ENCODE measurements at places on chromosomes 7 and 10.

- no peak for DNase-seq
Measured at GRCh38 chr7:29946428-29947186, 43.0 kb downstream of the SCRN1 start.

GRCh38 chr10:111179514-111179913 is 102.7 kb downstream of the ADRA2A start:
- no peak for DNase-seq

- DNase-seq: no peak
Measured at GRCh38 chr10:8444630-8445029, 390.1 kb downstream of the GATA3 start.

- no peak for DNase-seq
Measured at GRCh38 chr7:121214657-121215056, 114.1 kb upstream of the WNT16 start.

DNA sequence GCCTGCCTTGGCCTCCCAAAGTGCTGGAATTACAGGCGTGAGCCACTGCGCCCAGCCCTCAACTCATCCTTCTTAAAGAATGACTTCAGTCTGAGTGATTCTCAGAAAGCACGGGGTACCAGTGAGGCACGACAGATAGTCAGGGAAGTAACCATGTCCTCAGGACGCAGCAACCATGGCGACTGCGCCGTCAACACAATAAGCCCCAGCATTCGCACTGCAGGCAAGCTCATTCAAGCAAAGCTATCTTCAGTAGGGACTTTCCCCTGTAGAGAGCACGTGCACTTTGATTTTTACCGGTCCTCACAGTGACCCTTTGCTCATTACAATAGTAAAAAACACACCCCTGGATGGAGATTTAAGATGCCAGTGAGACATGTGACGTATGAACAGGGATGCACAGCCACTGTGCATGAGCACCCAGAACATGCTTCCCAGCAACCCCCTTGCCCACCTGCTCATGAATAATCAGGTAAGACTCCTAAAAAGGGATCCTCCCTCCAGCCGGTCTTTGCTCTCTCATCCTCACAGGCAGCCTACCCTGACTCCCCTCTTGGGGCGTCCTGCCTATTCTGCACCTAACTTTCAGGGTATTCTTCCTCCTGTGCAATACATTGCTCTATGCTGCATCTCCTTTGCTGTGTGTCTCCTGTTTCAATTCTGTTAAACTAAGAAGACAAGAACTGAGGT is 9.1 kb downstream of the WDR86 start:
- DNase-seq: no peak

DNA sequence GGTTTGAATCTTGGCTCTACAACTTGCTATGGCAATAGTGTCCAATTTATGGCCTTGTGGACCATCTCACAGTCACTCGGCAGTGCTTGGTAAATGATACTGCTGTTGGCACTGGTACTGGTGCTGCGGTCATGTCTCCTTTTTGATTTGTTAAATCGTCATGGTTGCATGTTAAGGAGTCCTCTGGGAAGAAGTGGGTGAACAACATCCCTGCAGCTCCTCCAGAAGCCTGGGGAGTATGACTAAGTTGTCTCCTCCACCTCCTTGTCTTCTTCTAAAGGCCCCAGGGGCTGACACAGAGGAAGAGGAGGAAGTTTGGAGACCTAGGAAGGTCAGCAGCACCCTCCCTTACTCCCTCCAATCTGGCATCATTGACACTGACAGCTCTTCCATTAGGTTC is 8.5 kb downstream of the ITPRIP start:
- no peak for DNase-seq

DNA sequence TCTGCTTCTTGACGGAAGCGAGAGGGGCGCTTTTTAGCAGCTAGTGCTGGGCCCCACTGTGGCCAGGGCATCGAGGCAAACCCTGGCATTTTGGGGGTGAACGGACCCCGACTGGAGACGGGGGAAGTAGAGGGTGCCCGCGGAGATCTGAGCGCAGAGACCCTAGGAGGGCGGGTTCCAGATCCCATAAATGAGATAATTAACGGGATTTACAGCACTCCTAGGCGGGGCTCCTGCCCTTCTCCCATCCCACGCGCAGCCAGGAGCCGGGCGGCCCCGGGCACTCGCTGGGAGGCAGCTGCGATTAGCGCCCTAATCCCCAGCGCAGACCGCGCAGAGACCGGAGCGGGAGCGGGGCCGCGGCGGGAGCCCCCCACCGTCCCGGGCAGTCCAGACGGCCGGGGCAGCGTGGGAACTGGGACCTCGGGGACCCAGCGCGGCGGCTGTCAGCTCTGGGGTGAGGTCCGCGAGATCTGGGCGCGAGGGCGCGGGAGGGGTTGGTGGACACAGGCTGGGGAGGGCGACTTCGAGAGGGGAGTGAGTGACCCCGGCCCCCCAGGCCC is 735 bp downstream of the JCAD start:
- DNase-seq: no peak

DNA sequence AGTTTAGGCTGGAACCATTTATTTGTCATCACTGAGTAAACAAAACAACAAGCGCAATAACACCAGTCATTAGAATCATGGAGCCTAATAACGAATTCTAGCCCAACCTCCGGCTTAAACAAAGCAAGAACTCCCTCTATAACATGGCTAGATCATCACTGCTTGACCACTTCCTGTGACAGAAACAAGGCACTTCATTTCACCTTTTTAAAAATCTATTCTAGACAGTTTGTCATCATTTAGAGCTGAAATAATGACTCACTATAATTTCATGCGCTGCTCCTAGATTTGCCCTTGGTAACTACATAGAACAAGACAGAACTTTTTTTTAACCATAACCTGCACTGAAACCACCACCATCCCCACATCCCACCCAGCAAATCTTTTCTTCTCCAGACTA is 81.3 kb downstream of the OSBPL3 start:
- no peak for DNase-seq

DNA sequence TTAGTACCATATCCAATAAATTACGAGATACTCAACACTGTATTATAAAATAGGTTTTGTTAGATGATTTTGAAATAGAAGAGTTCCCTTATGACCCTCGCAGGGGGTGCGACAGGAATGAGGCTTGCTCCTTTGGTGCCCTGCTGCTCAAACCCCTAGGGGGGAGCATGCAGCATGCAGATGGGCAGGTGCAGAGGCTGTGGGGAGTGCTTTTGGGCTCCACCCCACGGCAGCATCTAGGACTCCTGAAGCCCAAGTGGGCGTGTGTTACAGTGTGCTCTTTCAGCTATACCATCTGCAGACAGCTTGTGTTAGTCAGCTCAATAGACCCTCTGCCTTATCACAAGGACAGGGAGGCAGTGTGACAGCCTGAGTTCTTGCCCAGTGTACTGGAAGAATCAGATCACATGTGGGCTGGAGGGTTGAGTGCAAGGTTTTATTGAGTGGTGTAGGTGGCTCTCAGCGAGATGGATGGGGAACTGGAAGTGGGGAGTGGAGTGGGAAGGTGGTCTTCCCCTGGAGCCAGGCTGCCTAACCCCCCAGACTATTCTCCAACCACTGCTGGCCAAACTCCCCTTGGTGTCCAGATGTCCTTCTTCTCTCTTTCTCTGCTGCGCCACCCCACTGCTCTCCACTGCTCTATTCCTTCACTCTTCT is 3.1 kb upstream of the MRC1 start:
- no peak for DNase-seq

DNA sequence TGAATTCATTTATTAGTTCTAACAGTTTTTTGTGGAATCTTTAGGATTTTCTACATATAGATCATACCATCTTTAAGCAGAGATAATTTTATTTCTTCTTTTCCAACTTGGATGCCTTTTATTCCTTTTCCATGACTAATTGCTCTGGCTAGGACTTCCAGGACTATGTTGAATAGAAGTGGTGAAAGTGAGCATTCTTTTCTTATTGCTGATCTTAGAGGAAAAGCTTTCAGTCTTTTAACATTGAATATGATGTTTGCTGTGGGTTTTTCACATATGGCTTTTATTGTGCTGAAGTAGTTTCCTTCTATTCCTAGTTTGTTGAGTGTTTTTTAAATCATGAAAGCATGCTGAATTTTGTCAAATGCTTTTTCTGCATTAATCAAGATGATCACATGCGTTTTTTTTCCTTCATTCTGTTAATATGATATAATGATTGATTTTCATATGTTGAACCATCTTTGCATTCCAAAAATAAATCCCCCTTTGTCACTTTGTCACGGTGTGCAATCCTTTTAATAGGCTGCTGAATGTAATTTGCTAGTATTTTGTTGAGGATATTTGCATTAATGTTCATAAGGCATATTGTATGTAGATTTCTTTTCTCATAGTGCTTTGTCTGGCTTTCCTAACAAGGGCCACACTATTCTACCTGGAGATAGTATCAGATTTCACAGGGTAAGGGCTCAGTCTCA is 92.9 kb downstream of the ZNF467 start:
- no peak for DNase-seq

DNA sequence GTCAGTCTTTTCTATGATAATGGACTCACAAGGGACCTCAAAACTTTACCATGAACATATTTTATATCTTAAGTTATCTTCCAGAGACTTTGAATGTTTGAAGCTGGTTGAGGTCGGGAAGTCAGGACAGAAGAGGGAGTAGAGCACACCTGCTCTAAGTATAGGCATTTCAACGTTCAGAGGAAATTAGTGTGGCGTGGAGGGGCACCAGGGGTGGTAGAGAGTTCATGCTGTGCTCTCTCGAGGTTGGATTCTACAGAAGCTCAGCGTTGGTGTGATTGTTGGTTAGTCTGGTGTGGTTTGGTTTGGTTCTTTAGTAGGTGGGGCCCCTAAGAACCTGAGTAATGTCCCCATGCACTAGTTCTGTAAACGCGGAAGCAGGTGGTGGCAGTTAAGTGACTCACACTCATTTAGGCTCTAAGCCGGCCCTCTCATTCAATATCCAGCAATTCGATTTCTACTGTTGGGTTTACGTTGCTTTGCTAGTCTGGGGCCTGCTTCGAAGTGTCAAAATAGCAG is 19.8 kb downstream of the CNTNAP2 start:
- DNase-seq: no peak

- DNase-seq: no peak
Measured at GRCh38 chr10:23088609-23089008, 6.8 kb upstream of the MSRB2 start.

GRCh38 chr7:38186593-38187314 is 8.7 kb downstream of the STARD3NL start:
- DNase-seq: no peak

- DNase-seq: no peak
Measured at GRCh38 chr7:50974240-50974639, 191.5 kb upstream of the GRB10 start.

- no peak for DNase-seq
Measured at GRCh38 chr7:28276298-28276697, 95.7 kb upstream of the JAZF1 start.

DNA sequence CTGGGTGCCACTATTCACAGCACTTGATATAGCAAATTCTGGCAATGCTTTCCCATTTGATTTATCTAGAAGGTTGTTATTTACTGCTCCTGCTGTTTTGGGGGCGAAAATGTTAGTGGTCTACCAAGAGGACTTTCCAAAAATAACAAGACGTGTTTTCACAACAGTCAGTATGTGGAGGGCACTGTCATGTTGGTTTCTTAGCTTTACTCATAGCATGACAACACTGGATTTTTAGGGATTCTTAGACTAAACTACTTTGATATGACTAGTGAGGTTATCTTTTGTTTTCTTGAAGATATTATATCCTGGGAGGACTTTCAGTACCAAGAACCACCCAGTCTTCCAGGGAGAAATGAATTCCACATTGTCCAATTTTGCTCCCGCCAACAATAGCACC is 49.4 kb downstream of the NUDCD3 start:
- DNase-seq: no peak

GRCh38 chr10:114173603-114173920 is 441 bp downstream of the CCDC186 start:
- no peak for DNase-seq

- DNase-seq: no peak
Measured at GRCh38 chr7:50648570-50649169, 83.5 kb upstream of the DDC start.

DNA sequence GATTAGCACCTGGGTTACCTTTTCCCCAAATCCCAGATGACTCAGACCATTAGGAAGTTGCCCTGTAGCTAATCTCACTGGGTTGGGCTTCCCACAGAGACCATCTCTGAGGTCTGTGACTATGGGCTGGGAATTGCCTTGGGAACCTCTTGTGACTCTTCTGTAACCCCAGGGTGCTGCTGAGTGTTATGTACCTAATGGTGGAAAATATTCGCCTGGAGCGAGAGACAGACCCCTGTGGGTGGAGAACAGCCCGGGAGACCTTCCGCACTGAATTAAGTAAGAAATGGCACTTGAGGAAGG is 20.0 kb downstream of the STRIP2 start:
- no peak for DNase-seq

DNA sequence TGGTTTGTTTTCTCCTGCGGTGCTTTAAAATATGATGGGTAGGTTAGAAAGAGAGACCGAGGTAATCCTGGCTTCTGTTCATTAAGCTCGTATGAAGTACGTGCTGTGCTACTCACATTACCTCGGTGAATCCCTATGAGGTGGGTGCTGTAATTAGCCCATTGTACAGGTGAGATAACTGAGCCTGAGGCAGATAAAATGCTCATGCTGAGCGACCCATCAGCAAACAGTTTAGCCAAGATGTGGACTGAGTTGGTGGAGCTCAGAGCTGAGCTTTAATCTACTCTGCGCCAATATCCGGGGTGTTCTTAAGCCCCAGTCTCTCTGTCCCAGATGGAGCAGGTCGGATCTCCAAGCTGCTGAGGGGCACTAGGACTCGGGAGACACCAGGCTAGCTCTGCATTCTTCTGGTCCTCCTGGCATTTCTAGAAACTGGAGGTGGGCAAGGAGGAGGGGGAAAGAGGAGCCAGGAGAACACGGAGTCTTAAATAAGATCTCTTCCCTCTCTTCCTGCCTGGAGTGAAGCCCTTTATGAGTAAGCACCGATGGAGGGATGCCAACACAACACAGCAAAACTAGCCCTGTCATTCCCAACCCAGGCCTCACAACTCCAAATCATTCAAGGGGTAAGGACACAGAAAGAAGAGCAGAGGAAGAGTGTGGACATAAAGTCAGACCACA is 458.5 kb downstream of the KCNMA1 start:
- DNase-seq: no peak

DNA sequence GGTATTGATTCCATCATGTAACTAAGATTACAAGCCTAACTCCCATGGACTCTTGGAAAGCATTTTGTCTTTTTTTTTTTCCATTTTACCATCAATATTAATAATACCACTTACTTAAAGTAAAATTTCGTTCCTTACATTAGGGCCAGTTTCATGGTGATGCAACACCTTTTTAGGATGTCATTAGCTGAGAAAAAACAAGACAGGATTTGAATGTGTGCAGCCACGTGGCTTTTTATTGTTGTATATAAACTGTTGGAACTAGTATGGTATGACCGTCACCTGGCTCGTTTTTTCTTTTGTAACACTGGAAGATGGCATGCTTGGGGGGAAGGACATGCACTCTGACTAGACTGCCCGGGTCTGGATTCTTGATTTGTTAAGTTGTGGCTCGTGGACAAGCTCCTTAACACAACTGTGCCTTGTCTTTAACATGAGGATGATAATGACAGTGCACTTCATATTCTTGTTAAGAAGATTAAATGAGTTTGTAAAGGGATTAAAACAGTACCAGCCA is 42.1 kb downstream of the ARHGAP21 start:
- DNase-seq: no peak

- DNase-seq: no peak
Measured at GRCh38 chr7:18268571-18268970, 227.0 kb upstream of the HDAC9 start.

Data from cerebellar nuclear complex (tissue), 1 donor.